Erythroblast (primary cell): ENCODE measurements at places on chromosomes 6 and 20.

GRCh38 chr6:128397996-128398395, 122.4 kb downstream of the PTPRK start:
- no peak for DNase-seq

DNA sequence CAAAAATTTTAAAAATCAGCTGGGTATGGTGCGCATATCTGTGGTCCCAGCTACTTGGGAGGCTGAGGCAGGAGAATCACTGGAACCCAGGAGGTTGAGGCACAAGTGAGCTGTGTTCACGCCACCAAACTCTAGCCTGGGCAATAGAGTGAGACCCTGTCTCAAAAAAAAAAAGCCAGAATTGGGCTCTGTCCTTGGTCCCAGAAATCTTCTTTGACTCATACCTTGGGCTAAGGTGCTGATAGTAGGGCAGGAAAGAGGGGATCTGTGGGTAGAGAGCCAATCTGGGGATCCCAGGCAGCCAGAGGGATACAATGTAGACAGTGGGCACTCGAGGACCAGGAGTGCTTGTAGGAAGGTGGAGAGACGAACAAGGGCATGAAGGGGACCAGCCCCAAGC, 13.3 kb downstream of the ETV7 start:
- no peak for DNase-seq

DNA sequence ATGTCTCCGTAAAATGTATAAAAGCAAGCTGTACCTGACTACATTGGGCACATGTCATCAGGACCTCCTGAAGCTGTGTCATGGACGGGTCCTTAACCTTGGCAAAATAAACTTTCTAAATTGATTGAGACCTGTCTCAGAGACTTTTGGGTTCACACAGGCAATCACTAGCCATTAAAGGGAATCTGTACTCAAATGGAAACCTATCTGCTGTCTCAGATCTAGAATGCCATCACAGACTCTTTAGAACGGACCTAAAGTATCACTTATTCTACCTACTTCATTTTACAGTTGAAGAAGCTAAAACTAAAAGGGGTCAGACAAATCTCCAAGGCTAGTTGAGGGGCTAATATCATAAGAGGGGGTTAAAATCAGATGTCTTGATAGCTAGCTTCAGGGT, 11.1 kb downstream of the SAMD3 start:
- no peak for DNase-seq

- DNase-seq = no peak
Observed at GRCh38 chr20:41182296-41183212, 45.2 kb downstream of the PLCG1 start.

DNA sequence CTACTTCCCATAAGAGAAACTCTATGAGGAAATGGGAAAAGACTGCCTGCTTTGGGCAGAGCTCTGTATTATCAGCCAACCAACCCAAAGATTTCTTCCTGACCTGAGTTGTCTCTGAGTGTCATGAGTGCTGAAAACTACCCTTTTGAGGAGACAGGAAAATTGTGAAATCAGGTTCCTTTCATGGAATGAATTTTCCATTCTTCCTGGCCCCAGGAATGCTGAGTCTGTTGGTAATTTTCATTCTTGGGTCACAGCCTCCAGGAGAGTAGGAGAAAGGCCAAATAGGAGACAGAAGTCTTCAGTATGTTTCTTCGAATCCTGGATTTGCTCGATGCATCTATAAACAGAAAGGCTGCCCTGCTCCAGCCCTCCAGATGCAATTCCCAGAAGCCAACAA, 53.6 kb downstream of the SCML4 start:
- no peak for DNase-seq

- no peak for DNase-seq
Observed at GRCh38 chr6:170167657-170168159, 123.2 kb downstream of the DLL1 start.

- peak; percentile 75 for DNase-seq
Observed at GRCh38 chr6:139600919-139601475, 226.5 kb upstream of the CITED2 start.

- no peak for DNase-seq
Observed at GRCh38 chr6:124887872-124888580, 74.2 kb upstream of the RNF217 start.

- peak; percentile 38 for DNase-seq
Observed at GRCh38 chr20:51540580-51540979, 1.9 kb downstream of the NFATC2 start.

DNA sequence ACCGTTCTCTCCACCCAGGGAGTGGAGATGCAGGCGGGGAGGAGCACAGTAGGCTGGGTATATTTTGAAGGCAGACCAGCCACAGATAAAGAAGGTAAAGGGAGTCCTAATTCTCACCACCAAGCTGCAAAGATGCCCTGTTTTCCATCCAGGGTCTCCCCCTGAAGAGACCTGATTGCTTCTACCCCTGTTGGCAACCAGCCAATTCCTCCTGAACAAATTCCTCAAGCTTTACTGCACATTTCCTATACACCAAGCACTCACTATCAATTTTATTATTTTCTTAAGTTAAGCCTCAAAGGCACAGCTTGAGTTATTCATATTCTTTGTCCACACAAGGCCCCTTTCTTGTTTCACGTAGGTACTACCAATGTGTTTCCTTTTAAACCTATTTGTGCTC, 214.4 kb downstream of the EYA2 start:
- no peak for DNase-seq

GRCh38 chr20:44702776-44703175, 12.4 kb upstream of the CCN5 start:
- no peak for DNase-seq

GRCh38 chr6:166058064-166058739, 109.4 kb downstream of the TBXT start:
- no peak for DNase-seq

GRCh38 chr20:18808712-18809111, 4.9 kb upstream of the SCP2D1 start:
- DNase-seq = no peak

DNA sequence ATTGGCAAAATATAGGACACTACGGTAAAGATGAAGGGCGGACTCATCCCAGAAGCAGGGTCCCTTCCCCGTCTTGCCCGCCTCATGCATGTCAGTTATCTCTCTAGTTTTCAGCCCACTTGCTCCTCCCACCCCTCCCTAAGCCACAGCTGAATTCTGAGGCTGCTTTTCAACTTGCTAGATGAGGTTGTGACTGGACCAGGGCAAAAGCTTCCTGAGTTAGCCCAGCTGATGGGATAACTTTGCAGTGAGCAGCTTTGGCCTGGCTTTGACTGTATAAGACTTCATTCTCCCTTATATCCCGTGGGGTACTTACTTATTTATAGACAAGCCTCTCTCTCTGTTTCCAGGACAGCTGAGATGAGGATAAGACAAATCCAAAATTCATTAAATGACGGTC, 23.2 kb downstream of the GHRH start:
- no peak for DNase-seq

- DNase-seq = no peak
Observed at GRCh38 chr20:2519115-2519809, 10.5 kb upstream of the ZNF343 start.

DNA sequence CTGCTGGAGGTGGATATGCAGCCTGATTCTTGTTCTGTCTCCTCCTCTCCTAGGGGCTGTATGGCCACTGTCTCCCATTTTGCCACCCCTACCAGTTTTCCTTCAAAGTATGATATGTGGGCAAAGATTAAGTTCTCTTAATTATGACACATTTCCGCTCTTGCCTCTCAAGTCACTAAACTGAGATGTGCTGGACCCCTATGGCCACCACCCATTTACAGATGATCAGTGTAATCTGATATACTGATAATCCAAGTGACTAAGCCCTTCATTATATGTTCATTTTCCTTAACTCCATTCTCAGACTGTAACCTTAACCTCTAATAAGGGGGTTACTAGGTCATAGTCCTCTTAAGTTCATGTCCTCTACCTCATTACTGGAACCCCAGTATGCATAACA, 711 bp upstream of the C20orf141 start:
- DNase-seq = no peak

DNA sequence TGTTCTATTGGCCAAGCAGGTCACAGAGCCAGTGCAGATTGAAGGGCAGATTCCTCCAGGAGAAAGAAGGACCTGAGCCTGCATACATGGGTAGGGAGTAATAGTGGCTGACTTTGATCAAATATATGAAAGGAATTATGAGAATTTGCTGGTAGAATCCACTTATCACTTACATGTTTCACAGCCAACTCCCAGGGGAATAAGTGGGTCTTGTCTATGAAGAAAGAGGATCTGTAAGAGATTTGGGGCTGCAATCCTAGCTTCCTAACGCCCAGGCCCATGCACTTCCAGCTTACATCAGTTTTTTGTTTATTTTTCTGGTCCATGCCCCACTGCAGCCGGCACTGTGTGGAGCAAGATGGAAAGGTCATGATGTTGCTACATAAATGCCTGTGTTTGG, 107.9 kb upstream of the SYNDIG1 start:
- no peak for DNase-seq

GRCh38 chr6:93176070-93176469, 243.3 kb downstream of the EPHA7 start:
- DNase-seq = no peak
